ENCODE measurements at places on chromosomes 3 and 15.

DNA sequence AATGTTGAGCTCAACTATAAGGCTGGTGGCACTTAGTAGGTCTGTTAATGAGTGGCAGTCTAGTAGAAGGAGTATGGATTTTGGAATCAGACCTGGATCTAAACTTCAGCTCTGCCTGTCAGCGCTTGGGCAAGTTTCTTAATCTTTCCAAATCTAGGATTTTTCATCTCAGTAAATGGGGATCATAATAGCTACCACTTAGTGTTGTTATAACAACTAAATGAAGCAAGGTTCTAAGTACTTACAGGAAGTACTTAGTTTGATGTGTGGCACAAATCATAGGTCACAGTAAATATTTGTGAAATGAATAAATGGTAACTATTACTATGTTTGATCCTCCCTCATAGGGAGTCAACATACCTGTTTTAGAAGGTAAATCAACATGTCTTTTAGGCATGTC, 31.4 kb downstream of the SLC49A4 start:
- DNase-seq: no peak

DNA sequence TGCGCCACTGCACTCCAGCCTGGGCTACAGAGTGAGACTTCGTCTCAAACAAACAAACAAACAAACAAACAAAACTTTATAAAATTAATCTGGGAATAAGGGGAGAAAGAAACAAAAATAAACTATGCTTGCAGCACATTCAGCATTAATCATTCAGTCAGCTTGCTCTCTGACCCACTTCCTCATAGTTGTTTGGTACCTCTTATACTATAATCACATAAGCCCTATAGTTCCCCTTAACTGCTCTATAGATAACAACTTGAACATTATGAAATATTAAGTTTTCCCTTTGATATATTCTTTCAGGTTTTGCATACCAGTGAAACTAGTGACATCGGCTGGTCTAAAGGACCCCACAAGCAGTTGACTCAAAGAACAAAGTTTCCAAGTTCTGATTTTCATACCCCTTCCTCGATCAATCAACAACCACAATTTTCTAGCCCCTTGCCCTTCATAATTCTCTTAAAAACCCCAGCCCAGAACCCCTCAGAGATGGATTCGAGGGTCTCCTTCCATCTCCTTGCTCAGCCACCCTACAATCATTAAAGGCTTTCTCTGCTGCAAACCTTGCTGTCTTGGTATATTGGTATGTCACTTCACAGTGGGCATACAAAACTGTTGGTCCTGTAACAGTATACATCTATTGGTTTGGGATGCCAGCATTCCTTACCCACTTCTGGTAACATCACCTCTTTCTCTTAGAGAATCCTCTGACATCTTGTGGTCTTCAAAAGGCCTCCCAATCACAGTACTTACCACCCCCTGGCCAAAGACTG, 26.4 kb downstream of the BCL2L10 start:
- DNase-seq: no peak

DNA sequence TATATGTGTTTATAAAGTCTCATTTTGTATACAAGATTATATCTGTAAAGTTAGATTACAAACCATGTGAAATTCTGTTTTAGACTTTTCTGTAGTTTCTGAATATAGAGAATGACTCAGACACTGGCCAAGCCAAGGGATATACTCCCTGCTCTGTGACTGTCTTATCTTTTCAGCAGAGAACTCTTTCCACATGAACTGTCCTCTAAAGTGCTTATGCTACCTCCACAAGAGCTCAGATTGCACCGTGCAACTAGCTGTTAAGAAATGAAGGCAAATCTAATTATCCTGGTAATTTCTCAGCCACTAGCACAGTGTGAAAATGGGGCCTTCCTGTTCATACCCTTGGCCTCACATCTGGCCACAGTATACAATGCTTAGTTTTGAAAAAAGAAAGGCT, 44.3 kb upstream of the CPNE4 start:
- no peak for DNase-seq

DNA sequence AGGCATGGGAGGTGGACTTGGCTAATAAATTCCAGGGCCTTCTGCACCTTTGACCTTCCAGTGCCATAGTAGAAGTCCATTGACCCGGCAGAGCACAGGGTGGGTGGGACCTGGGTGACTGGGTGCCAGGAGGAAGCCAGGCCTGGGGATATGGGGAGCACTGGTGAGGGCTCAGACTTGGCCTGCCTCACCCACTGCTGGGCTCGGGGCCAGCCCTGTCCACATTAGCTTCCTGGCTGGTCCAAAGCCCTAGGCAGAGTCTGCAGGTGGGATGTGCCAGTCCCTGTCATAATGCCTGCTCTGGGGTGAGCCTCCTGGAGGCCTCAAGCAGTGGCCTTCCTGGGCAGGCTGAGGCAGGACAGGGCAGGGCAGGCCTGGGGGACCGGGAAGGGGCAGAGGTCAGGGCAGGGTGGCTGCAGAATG, 38.1 kb upstream of the CHRNB4 start:
- no peak for DNase-seq

DNA sequence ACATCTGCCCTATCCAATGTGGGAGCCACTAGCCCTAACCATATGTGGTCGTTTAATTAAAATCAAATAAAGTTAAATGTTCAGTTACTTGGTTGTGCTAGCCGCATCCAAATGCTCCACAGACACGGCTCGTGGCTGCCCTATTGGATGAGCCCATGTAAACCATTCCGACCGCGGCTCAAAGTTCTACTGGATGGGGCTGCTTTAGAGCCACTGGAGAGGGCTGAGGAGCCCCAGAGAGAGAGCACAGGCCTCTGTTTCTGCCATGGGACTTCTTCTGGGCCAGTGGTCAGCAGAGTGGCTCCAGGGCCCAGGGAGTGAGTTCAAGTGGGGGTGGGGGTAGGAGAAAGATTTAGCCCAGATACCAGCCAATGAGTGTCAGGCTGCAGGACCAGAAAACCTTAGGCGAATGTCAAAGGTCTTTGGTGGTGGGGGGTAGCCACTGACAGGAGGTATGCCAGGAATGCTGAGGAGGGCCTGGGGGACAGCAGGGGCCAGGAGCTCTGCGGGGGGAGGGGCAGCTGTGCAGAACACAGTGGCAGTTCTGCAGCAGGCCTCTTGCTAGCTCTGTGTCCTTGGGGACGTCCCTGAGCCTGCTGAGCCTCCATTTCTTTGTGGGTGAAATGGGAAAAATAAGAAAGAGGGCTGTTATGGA, 30.1 kb downstream of the SPSB4 start:
- DNase-seq: no peak
